Dermis blood vessel endothelial cell (primary cell): ENCODE measurements at places on chromosomes 4 and X. TPM values are rescaled to one million over a fixed set of nuclear protein-coding genes. Genes with fewer than 3 reads are reported as not detected.

DNA sequence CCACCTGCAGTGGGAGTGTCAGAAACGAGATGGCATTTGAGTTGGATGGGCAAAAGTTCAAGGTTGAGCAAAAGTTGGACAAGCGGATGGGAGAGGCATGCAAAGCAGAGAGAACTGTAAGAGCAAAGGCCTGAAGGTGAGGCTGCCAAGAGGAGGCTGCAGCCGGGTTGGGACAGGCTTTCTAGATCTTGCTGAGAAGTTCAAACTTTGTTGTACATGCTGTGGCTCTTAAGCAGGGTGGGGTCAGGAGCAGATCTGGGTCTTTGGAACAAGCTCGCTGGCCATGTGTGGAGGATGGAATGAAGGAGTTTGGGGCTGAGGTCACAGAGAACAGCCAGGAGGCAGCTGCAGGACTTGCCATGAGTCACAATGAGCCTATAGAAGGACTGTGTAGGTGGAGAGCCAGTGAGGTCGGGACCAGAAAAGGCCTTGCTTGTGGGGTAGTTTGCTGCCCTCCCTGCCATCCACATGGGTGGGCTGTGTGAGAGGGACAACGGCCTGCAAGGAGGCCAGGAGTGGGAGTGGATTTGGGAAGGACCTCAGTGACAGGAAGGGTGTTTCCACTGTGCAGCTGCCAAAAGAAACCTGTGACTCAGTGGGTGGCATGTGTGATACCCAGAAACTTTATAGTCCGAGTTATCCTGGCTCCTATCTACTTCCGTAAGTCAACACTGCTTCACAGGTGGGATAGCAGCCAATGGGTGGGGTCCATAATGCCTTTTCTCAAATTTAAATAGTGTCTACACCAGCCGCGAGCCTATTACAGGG, 210.4 kb downstream of the MID1IP1 start:
- no peak for DNase-seq

- DNase-seq = no peak
Measured at GRCh38 chrX:56343664-56344063, 111.5 kb downstream of the KLF8 start.

GRCh38 chr4:89469516-89469915, 161.9 kb upstream of the GPRIN3 start:
- no peak for DNase-seq

DNA sequence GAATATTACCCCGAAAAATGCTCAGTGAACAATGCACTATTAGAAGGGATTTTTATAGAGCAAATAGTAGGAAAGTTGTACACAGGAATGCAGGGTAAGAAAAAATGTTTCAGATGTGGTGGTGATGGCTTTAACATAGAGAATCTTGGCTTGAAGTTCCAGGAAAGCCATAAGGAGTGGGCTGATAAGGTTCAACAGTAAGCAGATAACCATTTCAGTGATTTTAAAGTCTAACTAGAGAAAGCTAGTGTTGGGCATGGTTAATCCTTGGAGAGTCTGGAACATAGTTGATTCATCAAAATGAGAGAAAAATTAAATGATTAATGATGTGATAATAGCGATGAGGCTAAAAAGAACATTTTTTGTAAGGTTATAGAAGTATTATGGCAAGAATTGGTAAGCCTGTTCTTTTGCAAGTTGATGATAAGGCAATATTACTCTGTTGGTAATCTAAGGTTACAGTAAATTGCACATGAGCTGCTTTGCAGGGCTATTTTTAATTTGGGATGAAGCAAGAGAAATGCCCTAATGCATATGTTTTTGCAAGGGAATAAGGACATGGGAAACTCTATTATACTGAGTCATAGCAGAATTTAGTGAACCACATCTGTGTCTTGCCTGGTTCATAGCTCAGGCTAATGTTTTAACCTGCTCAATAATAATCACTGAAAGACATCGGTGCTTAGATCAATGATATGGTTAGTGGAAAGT, 44.3 kb downstream of the GALNTL6 start:
- DNase-seq = no peak

GRCh38 chrX:97938706-97939105, 1055.0 kb downstream of the RPA4 start:
- DNase-seq = no peak

DNA sequence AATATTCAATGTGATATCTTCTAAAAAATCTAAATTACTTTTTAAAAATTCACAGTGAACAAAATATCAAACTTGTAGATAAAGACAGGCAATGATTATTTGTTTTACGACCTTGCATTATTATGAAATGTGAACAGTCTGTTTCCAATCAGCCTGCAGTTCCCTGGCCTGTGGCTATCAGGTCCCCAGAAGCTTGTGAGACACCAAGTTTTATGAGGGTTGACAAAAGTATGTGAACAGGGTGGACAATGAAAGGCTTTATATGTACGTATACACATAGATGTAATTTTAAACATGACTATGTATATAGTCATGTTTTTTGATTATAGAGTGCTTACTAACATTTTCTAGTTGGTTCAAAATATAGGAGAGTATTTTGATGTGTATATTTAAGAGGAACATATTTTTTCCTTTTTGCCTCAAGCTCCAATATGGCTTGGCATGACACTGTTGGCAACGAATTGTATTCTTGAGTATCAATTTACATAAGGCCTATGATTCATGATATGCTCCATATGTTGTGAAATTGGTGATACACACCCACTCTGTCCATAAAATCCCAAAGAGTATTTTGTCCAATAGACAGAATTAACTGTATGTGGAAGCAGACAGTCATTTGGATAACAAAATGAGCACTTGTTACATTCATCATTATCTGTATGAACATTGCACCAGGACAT, 55.7 kb downstream of the BTC start:
- DNase-seq = no peak

- no peak for DNase-seq
Measured at GRCh38 chr4:2261853-2262144, at the start of gene MXD4. Gene MXD4 (minus strand): TSS chr4:2262109. CDS start chr4:2261980, 129 bp downstream.

GRCh38 chr4:126939401-126939800, 693.4 kb upstream of the INTU start:
- DNase-seq = no peak

DNA sequence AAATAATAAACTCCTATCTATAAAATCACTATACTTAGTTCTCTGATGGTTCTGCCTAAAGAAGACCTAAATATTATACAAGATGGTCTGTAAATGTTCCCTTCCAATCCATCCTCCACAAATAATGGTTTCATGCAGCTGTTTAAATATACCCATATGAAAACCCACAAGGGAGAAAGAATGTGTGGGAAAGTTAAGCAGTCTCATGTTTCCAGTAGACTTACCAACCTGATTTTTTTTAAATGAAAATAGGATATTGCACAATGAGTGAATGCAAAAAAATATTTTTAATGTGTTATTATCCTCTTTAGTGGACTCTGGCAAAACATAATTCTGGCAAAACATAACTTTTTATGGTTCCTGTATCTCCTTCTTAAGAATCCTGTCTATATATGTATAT, 23.3 kb downstream of the CAMK2D start:
- no peak for DNase-seq

GRCh38 chr4:2948895-2949781, 14.1 kb downstream of the NOP14 start:
- DNase-seq = peak; percentile 60

DNA sequence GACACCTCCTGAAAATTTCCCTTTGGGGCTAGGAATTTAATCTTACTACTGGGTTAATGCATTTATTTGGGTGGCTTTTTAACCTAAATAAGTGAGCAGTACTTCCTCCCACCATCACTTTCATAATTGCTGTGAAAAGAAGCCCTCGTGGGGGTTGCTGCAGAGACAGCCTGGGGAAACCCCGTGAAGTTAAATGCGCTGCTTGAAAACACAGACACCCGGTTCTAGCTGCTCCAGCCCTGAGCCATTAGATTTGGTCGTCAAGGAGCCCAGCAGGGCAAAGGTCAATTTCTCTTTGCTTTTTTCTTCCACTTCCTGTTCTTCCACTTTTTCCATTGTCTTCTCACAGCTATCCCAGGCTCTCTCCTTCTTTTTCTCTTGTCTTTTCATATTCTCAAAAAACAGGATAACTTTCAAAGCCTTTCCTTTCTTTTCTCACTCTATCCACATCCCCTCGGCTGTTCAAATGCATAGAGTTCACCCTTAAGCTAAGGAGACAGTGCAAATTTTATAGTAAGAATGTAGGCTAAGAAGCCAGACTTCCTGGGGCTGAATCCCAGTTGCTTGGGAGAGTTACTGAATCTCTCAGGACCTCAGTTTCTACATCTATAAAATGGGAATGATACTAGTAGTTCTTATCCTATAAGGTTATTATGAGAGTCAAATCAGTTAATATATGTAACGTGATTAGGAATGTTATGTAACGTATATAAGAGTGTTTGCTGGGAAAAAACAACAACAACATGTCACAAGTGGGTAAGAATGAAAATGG, 91.5 kb upstream of the ZNF827 start:
- no peak for DNase-seq

GRCh38 chr4:172169871-172170270, 356.7 kb downstream of the GALNTL6 start:
- DNase-seq = no peak

- DNase-seq = peak; percentile 55
Measured at GRCh38 chrX:71998836-71999509, 88.3 kb downstream of the NHSL2 start.

- no peak for DNase-seq
Measured at GRCh38 chrX:123331859-123332258, 147.8 kb downstream of the GRIA3 start.

DNA sequence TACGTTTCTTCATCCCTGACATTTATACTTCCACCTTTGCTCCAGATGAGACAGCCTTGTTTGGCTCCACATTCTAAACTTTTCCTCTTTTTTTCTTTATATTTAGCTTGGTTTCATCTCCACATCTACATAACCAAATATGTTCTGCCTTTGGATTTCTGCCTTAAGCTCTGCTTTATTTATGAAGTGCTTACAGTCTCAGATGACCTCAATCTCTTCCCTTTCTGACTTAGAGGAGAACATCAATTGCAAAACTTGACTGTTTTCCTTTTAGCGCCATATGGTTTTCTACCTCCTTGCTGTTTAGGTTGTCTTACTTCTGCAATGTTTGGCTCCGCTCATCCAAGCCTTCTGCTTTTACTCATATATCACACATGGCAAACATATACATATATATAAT, 7.5 kb downstream of the ASB5 start:
- DNase-seq = no peak

DNA sequence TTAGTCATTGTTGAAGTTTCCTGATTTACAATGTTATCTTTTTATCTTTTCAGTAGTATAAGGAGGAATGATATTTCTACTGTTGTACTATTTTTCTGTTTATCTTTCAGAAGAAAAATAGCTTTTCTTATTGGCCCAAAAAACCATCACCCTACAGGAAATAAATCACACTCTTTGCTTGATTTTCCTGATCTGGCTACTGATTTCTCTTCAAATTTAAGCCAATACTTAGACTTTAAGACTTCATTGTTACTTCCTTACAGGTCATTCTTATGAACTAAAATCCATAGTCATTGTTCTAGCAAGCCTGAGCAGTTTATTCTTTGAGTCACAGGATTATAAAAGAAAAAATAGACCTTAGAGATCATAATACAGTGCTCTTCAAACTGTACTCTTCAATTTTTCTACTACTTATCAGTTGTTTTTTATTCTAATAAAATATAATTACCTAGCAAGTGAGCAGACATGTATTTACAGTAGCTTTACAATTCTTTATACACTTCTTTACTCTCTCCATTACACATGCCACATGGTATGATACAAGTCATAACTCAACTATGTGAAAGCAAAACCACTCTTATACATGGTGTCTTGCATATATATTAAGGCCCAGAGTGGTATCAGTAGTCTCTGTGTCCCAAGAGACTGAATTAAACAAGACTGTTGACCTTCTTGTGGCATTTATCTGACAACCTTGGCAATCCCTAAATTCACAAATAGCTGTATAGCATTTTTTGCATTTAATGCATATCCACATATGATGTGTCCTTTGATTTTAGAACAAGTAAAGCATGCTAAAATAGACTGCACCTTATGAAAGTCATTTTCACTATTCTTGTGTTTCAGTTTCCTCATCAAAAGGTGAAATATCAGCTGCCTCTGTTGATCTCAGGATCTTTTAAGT, 47.9 kb downstream of the TET2 start:
- DNase-seq = peak; percentile 41

DNA sequence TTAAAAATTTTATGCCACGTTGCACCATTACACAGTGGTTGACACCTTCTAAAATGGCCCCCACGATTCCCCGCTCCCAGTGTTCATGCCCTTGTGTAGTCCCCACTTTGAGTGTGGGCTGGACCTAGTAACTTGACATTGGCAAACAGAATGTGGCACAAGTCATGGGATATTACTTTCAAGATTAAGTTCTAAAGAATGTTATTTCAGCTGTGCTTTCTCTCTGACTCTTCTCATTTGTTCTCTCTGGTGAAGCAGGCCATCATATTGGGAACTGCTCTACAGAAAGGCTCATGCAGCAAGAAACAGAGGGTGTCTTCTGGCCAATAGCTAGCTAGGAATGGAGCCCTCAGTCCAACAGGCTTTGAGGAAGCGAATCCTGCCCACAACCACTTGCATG, 67.1 kb downstream of the ATXN3L start:
- DNase-seq = no peak

DNA sequence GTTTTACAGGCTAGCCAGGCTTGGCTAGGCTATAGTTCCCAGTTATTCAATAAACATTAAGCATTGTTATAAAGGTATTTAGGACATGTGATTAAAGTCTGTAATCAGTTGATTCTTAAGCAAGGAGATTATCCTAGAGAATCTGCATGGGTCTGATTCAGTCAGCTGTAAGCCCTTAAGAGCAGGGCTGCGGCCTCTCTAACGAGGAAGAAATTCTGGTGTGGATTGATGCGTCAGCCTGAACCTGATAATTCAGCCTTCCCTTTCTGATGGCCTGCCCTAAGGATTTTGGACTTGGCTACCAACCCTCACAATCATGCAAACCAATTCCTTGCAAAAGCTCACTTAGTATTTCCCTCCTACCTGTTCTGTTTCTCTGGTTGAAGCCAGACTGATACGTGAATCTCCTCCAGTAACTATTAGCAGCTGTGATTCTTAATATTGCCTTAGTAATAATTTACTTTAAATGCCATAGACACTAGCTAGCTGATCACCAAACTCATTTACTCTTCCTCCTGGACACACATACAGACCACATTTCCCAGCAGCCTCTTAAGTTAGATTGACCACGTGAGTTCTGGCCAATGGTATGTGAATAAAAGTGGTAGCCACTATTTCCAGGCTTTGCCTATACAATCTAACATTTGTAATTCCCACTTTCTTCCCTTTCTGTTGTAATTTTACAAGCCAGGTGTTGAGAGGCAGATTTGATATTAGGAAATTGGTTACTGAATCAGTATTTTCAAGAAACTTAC, 678.0 kb upstream of the INTU start:
- no peak for DNase-seq

ZNF182 gene
- total RNA-seq = 4.9 and 5.3 TPM in 2 replicates

PLP2 gene
- total RNA-seq = 2.6 and 13.1 TPM in 2 replicates

ALAS2 gene
- total RNA-seq = not detected in 2 replicates

TBC1D14 gene
- total RNA-seq = 28.2 and 30.0 TPM in 2 replicates

KDM5C gene
- total RNA-seq = 122 and 175 TPM in 2 replicates

GUF1 gene
- total RNA-seq = 8.7 and 20.3 TPM in 2 replicates

FGFBP2 gene
- not detected in 2 replicates for total RNA-seq
